ENCODE measurements at places on chromosomes 16 and 17.

DNA sequence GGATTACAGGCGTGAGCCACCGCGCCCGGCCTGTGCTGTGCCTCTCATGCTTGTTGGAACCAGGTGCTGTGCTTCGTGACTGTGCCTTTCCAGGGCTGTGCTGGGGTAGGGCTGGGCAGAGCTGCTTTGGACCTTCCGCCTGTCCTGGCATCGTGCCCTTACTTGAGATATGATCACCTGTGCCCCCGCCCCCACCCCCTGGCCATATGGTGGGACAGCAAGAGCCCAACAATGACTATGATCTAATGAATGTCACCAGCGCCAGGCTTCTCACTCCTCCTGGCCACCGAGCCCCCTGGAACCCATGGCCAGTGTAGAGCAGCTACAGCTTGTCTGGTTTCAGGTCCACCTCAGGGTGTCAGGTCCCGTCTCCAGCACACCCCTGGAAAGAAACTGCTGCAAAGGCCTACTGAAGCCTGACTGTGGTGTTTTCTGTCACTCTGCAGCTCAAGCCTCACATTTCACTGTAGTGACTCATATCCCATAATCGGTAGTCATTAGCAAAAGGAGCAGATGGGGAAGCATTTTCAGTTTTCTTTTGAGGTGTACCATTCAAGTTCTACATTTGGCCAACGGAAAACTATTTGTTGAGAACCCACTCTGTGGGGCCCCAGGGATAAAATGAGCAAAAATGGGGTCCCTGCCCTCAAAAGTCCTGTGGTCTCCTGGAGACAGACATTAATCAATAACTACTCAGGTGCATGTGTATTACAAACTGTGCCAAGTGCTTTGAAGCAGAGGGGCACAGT lies 22.1 kb downstream of the FCSK start:
- DNase-seq, result no peak

DNA sequence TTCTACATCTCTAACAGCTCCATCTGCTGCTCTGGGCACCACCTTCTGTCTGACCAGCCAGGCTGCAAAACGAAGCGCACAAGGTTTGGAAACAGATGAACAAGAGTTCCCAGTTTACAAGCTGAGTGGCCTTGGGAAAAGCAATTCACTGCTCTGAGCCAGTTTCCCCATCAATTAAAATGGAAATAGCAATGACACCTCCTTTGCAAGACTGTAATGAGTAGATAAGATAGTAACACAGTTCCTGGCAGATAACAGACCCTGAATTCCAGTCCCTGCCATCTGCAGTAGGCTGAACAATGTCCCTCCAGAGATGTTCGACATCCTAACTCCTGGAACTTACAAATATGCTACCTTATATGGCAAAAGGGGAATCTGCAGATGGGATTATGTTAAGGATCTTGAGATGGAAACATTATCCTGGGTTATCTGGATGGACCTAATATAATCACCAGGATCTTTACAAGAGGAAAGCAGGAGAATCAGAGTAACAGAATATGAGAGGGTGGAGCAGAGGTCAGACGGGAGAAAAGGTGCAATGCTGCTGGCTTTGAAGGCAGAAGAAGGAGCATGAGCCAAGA lies 27.9 kb downstream of the CPPED1 start:
- no peak for DNase-seq

GRCh38 chr16:88069397-88070168 lies 118.3 kb downstream of the BANP start:
- no peak for DNase-seq

DNA sequence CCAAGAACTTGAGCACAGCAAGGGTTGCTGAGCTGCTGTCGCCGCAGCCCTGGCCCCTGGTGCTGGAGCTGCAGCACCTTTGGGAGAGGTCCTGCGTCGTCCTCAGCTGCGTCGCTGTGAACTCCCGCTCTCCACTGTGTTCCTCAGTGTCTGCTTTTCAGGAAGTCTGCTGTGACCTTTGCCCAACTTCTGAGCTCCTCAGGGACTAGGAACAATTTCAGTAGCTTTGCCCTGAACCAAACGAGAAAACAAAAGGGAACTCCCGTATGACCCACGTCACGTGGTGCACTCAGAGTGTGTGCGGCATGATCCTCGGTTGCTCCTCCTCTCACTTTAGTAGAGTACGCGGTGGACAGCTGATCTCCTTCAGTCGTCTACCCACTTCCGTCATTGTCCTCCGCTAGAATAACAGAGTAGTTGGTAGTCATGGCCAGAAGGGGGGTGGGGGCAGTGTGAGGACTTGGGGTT lies 44.2 kb downstream of the WDR45B start:
- DNase-seq, result no peak

DNA sequence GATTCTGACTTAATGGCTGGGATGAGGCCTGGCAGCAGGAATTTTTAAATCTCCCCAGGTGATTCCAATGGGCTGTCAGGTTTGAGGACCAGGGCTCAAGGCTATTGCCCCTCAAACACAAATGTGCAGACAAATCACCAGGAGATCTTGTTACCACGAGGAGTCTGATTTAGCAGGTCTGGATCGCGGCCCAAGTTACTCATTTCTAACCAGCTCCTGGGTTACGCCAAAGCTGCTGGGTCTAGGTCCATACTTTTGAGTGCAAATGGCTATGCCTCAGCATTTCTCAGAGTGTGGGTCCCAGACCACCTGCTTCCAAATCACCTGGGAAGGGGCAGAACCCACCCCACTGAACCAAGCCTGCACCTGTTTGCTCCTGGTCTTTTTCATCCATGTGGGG lies 33.1 kb downstream of the CNGB1 start:
- no peak for DNase-seq

GRCh38 chr17:79844869-79845600 lies 5.8 kb upstream of the CBX4 start:
- DNase-seq, result no peak

- no peak for DNase-seq
These were observed 210.3 kb downstream of the WWOX start for GRCh38 chr16:78309763-78310162.

DNA sequence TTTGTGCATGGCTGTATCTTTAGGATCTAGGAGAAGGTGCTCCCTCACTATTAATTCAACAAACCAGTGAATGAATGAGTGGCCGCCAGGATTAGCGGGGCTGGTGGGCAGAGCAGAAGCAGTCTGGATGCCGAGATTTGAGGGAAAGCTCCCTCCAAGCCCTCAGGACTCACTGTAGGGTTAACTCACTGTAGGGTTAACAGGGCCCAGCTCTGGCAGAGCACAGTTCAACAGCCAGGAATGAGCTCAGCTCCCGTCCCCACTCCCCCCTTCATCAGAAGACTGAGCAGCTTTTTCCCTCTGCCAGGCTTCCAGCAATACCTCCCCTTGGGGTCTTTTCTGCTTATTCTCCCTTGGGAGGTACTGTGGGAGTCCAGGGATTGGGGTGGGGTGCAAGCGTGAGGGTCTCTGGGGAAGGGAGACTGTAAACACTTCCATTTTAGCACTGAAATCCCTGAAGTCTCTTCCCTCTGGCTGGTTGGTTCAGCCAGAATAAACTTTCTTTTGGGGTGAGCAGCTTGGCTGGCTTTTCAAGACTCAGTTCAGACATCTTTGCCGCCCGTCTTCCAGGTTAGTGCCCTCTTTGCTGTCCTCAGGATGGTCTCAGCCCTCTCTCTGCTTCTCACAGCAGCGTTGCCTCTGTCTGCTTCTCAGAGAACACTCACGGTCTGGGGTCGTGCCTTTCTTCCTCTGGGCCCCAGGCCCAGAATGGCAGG lies 53.7 kb upstream of the WSB1 start:
- no peak for DNase-seq

DNA sequence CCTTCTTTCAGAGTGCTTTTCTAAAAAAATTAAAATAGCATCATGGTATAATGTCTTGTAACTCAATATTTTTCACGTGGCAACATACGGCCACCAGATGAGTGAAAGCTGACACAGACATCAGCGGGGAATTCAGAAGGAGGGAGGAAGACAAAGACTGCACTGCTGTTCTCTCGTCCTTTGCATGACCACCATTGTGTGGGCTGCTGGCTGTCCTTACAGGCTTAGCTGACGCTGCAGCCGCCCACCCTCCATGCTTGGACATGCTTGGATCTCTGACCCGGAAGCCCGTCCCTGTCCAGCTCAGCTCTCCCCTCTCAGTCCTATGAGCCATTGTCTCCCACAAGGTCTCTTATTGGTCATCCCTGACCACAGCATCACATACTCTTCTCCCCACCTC lies 11.4 kb upstream of the MLYCD start:
- no peak for DNase-seq

GRCh38 chr16:24511174-24511573 lies 28.2 kb upstream of the RBBP6 start:
- DNase-seq, result no peak

DNA sequence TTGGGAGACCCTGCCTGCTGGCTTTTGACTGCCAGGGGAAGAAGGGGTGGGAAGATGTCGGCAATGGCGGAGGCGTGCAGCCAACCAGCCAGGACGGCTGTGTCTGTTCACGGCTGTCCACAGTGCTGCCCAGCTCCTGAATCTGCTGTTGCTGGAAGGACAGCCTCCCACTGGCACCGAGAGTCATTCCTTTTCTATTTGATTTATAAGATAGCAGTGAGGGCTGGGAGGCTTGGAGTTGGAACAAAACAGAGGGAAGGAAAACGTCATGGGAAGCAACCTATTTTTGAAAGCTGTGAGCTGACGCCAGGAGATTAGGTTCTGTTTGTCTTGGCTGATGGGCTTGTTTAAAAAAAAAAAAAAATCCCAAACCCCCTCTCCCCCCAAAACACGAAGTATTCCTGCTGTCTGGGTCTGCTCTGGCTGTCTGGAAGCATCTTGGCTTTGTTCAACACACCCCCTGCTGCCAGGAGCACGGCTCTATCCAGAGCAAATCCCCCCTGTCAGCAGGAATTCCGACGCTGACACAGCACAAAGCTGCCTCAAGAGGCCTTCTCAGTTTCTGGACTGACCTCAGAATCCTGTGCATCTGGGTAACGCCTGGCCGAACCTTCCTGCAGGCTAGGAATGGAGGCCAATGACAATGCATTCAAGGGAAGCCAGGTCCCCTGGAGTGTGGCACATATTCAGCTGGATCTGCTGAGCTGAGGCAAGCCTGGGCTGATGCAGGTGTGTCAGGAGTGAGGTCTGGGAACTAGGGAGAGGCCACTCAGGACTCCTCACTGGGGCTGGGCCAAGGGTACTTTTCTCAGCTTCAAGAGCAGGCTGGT lies 41.0 kb upstream of the SREBF1 start:
- peak; percentile 77 for DNase-seq

DNA sequence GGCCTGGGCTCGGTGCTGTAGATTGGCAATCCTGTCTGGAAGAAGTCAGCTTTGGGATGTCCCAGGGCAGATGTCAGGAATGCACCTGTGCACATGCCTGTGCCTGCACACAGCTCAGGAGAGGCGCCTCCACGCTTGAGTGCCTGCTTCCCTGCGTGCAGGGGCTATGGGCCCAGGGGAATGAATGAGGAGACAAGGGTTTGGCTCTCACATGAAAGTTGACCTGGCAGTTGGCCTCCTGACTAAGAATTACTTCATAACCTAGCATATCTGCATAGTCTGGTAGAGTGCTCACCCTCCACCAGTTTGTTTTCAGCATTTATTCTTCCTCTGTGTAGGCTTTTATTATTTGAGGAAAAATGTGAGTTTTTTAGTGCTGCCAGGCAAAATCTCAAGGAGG lies 50.0 kb downstream of the PLD6 start:
- DNase-seq, result peak; percentile 14

DNA sequence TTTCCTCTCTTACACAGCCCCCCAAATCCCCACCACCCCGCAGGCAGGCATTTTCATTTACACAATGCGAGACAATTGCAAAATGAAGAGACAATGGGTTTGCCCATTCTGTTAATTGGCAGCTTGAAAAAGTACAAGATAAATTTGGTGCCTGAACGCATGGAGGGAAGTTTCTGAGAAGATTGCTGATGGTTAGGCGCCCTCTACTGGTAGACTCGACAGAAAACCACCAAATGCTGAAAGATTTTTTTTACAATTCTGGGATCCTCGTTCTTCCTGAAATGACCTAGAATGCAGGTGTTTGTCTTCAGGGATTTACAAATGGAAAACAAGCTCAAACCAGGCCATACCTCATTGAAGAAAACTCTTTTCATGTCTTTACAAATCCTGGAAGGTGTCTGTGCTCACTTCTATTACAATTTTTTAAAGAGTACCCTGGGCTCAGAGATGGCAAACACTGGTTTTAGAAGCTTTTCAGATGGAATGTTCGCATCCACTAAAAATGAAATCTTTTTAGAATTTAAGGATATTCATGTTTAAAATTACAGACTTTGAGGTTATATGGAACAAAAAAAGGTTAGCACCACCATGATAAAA lies 338.5 kb downstream of the PMP22 start:
- peak; percentile 67 for DNase-seq

DNA sequence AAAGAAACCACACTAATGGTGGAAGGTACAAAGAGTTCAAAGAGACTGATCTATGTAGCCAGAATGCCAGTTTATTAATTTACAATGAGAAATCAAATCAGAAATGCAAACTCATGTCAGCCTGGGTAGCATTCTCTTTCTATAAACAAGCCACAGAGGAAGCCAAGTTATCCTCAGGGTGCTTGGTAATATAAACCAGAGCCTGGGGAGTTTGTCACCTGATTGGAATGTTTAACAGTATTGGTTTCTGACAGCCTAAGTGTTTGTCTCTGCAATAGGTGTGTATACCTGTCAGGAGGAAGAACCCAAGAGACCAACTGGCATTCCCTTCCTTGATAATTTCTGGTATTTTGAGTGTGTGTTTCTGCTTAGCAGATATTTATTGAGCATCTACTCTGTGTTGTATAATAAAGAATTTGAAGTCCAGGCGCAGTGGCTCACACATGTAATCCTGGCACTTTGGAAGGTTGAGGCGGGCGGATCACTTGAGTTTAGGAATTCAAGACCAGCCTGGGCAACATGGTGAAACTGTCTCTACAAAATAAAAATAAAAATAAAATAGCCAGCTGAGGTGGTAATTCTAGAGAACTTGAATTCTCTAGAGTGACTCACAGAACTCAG lies 3.1 kb upstream of the C17orf58 start:
- DNase-seq, result no peak

DNA sequence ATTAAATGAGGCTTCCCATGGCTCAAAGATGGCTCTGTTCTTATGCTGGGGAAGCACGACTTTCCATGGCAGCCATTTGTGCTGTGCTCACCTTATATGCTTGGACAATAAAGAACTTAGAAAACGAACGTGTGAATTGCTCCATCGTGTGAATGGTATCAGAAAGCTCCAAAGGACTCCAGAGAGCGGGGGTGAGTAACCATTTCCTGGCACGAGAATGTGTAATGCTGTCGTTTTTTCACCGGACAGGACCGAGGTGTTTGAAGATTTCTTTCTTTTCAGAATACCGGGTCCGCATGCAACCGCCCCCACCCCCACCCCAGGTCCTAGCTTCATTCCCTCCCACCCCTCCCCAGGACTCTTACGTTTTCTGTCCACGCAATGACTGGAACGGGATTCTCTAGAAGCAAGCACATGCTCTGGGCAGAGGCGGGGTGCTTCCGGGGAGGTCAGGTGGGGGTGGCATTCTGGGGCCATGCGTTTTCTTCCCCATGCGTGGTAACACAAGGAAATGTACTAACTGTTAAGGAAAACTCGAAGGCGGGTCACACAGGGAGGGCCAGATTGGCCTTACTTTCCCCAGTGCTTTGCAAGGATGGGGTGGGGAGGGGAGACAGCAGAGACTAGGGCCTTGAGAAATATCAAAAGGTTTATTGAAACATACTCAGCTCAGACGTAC lies 26.2 kb downstream of the GPRC5B start:
- no peak for DNase-seq

Measured in fibroblast of the conjunctiva (primary cell).